ENCODE measurements at places on chromosomes 7 and 10.

- peak; percentile 34 for DNase-seq
Observed at GRCh38 chr7:131745390-131746248, 189.2 kb upstream of the PODXL start.

DNA sequence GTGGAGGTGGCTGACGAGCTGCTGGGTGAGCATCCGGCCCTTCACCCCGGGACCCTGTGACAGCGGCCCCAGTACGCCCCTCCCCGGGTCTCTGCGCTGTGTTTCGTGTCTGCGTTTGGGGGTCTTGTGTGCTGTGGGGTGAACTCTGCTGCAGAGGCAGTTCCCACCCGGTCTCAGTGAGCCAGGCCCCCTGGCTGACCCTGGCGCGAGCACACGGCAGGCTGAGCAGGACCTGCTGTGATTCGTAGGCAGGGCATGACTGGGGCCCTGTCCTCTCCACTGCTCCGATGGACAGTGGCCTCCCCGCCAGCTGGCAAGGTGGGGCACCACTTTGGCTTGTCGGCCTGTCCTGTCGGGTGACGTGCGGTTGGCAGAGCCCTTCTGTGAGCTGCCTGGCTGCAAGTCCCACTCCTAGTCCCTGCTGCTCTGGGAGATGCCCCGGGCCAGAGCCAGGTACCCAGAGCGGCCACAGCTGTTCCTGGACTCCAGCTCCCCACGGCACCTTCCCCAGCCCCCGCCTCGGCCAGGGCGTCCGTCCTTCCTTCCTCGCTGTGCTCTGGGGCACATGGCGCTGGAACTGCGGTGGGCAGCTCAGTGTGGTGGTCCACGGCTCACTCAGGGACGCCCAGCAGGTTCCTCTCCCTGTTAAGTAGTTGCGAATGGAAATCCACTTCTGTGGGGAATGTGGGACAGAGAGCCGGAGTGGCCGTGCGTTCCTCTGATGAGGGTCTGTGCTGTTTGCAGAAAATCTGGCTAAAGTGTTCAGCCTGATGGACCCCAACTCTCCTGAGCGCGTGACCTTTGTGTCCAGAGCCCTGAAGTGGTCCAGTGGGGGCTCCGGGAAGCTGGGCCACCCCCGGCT lies 10.5 kb downstream of the GET4 start:
- DNase-seq: no peak

GRCh38 chr10:118832241-118832651 lies 77.5 kb upstream of the CACUL1 start:
- DNase-seq: no peak

GRCh38 chr7:137977173-137977572 lies 24.7 kb downstream of the CREB3L2 start:
- no peak for DNase-seq

- no peak for DNase-seq
Observed at GRCh38 chr7:87885018-87885417, 8.7 kb downstream of the DBF4 start.

DNA sequence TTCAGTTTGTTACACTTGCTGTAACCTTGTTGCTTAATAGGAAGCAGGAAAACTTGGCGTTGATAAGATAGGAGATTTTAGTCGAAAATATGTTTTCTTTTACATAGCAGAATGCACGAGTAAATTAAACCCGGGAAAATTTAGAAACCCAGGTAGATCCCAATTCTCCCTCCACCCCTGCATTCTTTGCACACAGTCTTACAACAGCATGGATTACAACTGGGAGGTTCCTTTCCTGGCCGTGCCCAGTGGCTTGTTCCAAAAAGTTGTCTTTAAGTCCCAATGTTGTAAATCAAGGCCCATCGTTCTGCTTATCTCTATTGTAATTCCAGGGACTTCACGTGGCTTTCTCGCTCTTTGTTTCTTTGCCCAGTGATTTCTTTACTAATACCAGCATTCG lies 1.1 kb upstream of the DPY19L1 start:
- no peak for DNase-seq

DNA sequence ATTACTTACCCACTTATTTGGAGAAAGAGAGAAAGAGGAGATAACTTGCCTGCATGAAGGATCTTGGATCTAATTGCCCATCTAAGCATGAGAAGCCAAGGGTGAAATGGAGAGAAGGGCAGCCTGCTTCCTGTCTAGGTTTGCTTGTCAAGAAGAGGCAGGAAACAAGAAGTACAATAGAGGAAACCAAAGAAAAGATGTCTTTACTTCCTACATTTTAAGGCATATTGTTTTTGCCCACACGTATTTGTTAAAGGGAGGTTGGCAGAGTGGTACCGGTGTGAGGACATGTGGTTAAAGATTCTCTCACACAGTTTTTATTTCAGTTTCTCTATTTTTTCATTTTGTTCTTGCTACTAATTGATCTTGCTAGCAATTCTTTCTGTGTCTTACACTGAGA lies 6.0 kb upstream of the TAS2R38 start:
- no peak for DNase-seq

DNA sequence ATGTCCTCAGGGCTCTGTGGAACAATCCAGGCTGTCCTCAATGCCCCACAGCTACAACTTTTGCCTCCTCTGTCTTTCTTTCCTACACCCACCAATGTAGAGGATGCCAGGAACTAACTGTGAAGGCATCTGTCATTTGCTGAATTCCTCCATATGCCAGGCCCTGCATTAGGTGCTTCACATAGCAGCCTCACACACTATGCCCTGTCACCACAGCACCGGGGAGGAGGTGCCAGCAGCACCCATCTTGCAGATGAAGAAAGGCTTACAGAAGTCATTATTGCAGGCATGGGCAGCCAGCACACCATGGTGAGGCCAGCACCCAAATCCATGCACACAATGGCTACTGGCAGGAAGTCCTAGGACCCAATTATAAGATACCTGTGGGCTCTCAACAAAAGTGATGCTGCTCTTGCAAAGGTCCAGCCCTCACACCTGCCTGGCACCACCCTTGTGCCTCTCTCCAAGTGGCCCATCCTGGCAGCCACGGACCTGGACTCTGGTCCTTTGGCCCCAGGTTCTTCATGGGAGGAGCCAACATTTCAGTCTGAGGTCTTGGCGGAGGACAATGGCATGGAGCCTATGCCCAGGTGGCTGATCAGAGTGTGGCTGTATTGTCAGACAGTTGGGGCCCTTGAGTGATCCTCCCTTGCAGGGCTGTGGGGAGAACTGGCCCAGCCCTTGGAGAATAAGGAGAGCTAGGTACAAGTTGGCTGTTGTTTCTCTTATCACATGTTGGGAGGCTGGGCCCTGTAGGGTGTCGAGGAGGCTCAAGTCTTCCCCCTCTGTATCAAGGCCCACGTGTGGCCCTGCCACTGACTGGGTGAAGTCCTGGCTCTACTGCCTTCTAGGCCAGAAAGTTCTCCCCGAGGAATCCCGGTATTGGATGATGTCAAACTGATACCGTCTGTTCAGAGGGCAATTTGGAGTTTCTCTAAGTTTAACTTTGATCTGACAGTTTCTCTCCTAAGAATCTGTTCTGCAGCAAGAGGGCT lies 14.4 kb upstream of the MYL7 start:
- no peak for DNase-seq

DNA sequence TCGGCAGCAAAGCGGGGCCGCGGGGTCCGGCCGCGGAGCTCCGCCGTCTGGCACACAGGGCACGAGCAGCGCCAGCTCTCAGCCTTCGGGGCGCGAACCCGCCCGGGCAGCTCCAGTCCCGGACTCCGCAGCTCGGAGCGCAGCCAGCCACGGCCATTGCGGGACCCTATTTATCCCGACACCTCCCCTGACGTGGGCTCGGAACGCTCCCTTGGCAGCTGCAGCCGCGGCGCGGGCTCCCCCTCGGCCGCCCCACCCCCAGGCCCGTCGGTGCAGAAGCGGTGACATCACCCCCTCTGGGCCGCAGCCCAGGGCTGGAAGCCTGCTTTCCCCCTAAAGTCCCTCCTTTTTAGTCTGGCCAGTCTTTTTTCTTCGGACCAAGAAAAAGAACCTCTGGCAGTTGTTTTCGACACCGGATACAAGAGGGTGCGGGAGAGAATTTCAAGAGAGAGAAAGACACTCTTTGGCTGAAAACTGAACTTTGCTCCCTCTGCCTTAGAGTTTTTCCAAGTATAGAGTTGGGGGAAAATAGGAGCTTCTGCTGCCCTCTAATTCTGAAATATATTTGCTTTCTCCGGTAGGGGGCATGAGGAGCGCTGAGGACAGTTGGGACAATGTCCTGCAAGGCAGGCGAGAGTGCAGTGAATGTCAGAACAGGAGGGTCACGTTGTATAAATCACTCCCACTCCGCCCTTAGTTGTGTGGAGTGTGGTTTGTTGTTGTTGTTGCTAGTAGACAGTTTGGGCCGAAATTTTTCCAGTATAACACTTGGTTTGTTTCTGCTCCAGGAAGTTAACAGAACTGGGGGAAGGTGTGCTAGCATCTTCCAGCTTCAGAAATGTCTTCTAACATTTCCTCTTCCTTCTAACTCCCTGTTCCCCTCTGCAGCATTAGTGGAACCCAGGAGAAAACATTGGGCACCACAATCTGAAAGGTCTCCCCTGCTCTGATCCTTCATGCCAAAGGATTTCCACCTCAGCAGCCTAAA lies at the start of gene SFRP4:
Gene SFRP4 (minus strand): TSS at position 145 of the 988 bp plus-strand sequence. CDS start 280 bp downstream, outside the sequence.
- no peak for DNase-seq

GRCh38 chr7:132709971-132710567 lies 133.8 kb upstream of the PLXNA4 start:
- peak; percentile 54 for DNase-seq

- DNase-seq: no peak
Observed at GRCh38 chr10:15146366-15146765, 22.1 kb downstream of the NMT2 start.

GRCh38 chr10:76921383-76922010 lies 716.1 kb downstream of the KCNMA1 start:
- no peak for DNase-seq

DNA sequence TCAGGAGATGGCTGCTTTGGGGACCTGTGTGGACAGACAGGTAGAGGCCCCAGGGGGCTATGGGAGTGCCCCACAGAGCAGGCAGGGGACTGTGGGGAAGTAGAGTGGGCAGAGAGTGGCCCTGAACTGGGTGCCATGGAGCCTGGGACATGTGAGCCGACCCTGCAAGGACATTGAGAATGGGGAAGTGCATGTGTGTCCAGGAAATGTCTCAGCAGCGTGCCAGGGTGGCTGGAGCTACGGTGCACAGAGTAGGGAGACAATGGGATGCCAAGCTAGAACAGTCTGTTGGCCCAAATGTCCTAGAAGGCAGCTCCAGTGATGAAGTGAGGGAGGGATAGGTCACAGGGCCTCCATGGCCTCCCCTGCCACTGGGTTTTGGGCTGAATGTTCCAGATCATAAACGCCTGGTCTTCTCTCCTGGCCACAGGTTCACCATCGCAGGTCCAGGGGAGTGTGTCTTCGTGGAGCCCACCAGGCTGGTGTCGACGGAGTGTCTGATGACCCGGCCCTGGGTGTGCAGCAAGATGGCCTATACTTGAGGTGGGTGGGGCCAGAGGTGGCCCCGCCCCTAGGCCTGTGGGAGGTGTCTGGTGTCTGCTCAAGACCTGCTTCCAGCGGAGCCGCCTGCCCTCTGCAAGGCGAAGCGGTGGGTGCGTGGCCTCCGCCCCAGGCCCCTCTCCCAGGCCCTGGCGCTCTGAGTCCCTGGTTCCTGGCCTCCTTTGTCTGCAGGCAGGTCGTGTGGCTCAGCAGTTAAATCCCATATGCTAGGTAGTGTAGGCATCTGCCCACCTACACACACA lies 20.5 kb downstream of the CLEC2L start:
- DNase-seq: no peak

DNA sequence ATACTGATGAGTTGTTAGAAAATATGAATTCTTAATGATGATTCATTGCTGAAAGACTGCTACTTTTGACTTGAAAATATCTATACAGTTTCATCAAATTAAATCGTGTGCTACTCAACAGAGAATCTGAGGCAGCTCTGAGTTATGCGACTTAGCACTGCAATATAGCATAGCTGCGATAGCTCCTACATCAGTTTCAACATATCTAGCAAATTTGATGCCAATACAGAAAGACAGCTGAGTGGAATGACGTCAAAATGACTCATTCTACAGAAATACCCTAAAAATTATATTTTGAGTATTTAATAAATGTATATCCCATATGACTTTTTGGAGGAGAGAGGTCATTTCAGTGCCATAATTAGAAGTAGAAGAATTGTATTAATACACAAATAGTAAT lies 1.1 kb upstream of the TARP start:
- no peak for DNase-seq

- DNase-seq: no peak
Observed at GRCh38 chr7:126605056-126605455, 647.7 kb downstream of the GRM8 start.

DNA sequence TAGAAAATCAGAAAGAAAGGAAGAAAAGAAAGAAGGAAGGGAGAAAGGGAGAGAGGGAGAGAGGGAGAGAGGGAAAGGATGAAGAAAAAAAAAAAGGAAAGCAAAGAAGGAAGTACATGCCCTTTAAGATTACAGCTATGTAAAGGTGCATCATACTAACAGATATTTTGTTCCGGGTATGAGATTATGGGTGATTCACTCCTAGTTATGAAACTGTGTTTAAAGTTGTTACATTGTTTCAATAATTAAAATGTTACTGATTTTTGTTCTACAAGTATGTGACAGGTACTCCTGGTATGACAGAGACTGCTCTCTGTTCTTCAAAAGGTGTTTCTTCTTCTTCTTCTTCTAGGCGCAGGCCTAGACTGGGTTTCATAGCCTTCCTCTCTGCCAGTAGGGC lies 808.9 kb downstream of the GRID1 start:
- no peak for DNase-seq

DNA sequence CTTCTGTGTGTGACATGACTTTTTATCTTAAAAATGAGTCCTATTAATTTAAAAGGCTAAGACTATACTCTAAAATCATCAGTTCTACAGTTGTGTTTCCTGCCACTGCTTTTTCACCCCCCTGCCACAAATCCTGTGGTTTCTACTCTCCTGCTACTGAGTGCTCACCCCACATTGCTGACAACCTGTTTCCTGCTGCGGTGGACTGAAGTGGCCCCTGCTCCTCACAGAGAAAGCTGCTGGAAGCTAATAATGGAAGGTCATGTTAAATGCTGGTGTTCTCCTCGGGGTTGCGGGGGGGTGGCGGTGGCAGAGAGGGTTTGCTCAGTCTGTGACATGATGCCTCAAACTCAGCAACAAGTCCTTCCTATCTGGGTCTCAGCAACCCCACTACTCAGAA lies 113.2 kb upstream of the INHBA start:
- no peak for DNase-seq

DNA sequence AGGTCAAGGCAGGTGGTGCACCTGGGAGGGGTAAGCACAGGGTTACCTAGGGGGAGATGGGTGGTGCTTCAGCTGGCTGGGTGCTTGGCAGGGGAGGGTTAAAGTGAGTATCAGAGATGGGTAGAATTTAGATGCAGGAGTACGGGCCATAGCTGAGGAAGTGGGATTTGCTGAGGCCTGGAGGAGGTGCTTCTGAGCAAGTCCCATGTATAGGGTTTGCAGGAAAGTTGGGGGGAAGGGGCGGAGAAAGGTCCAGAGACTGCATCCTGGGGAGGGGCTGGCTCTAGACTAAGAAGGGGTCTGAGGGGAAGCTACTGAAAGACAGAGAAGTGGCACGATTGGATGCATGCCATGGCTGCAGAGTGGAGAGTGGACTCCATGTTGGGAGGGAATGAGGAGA lies 281.6 kb upstream of the ZNF32 start:
- no peak for DNase-seq

DNA sequence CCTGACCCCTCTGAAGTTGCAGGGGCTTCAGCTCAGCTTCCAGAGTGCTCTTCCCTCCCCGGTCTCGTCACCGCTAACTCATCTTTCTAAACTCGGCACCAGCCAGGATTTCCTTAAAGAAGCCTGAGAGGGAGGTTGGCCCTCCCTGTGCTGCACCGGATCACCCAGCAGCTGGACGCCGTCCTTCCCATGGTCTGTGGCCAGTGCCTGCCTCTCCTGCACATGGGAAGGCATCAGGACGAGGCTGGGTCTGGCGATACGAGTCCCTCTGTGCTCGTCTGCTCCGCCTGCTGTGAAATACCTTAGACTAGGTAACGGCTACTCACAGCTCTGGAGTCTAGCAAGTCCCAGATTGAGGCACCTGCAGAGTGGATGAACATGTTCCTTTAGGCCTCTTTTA lies 179.1 kb downstream of the ZMYND11 start:
- no peak for DNase-seq
